ENCODE measurements at places on chromosomes 7 and 10.

- DNase-seq: no peak
Measured at GRCh38 chr10:100729862-100730724, 15.3 kb upstream of the PAX2 start.

- no peak for DNase-seq
Measured at GRCh38 chr7:110205899-110206298, 885.0 kb upstream of the LRRN3 start.

GRCh38 chr7:78014401-78014800 lies 215.8 kb downstream of the PHTF2 start:
- no peak for DNase-seq

- peak; percentile 57 for DNase-seq
Measured at GRCh38 chr10:48608279-48608681, 3.4 kb upstream of the ARHGAP22 start.

DNA sequence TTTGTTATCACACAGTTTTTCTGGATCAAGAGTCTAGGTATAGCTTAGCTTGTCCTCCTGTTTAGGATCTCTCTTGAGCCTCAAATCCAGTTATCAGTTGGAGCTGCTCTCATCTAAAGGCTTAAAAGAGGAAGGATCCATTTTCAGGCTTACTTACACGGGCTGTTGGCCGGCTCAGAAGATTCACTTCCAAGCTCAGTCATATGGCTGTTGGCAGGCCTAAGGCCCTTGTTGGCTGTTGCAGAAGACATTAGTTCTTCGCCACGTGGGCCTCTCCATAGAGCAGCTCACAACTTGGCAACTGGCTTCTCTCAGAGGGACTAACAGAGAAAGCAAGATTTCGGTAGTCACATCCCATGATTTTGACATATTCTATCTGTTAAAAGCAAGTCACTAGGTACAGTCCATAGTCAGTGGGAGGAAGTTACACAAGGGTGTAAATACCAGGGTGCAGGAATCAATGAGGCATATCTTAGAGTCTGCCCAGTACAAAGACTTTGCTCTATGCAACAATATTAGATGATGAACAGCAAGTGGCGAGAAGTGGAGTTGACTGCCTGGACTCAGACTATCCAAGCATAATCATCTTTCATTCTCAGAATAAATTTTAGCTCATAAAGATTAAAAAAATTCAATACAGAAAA lies 280.1 kb upstream of the MBL2 start:
- no peak for DNase-seq

- no peak for DNase-seq
Measured at GRCh38 chr7:29839302-29839701, 33.0 kb downstream of the WIPF3 start.

GRCh38 chr10:70726909-70727495 lies 54.7 kb downstream of the ADAMTS14 start:
- no peak for DNase-seq

GRCh38 chr7:7489546-7489945 lies 46.1 kb downstream of the COL28A1 start:
- DNase-seq: no peak

DNA sequence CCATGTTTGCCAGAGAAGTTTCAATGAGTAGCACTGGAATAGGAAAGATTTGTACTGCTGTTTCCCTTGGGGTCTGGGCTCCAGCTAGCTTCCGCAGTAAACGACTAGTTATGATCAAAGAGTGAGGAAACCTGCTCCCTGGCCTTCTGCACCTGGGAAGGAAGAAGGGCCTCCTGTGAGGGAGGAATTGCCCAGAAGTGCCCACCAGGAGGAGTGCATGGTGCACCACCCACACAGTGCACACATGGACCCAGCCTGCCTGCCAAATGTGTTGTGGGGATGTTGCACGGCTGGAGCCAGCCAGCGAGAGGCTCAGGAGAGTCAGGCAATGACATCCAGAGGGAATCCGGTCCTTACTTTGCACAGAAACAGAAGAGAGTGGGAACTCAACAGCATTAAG lies 27.0 kb upstream of the FAM107B start:
- DNase-seq: no peak
